ENCODE measurements at places on chromosomes 11 and 22. TPM values are rescaled to one million over a fixed set of nuclear protein-coding genes. Genes with fewer than 3 reads are reported as not detected.

The DBX1 gene
- total RNA-seq = not detected

The LMF2 gene
- total RNA-seq = 139 TPM

The C22orf31 gene
- total RNA-seq = not detected

The OR10A2 gene
- not detected for total RNA-seq

The TNNI2 gene
- total RNA-seq = not detected

All from activated CD4-positive, alpha-beta T cell treated with anti-CD3 and anti-CD28 coated beads, Interleukin-2, amount 10 ng/mL, durations not matched to agents 7 days and 5 days (primary cell).